Kidney epithelial cell (primary cell): ENCODE measurements at places on chromosomes 7 and 10.

DNA sequence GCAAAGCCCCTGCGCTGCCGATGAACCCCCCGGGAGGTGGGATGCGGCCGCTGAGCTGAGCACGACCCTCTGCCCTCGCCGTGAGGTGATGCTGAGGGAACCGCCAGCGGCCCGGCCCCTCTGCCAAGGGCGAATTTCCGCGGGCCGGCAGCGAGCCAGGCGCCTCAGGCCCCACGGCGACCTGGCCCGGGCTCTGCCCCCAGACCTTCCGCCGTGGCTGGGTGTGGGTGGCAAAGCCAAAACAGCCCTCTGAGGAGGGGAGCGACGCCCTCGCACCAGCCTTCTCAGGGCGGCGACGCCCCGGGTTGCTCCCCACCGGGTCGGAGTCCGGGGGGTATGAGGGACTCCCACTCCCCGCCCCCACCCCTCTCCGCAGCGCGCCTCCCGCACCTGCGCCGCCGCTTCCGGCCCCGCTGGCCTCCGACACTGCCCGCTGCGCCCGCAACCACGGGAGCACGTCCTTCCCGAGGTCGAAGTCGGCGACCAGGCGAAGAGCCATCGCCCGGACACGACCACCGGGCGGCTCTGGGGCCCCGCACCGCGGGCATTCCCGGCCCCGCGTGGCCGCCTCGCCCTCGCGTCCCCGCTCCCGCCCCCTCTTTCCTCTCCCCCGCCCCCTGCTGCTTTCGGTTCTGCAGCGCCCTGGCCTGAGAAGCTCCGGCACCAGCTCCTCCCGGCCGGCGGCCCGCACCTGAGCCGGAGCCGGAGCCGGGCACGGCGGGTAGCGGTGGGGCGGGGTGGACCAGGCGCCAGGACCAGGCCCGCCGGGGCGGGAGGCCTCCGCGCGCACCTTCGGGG, at the start of gene GSAP:
Gene GSAP, minus strand, starts transcription at position 527 of the 798 bp plus-strand sequence. Its CDS starts 28 bp downstream, at position 499.
- DNase-seq, result no peak

- DNase-seq, result no peak
These were observed 168.5 kb downstream of the LCOR start for GRCh38 chr10:97000487-97001182.

DNA sequence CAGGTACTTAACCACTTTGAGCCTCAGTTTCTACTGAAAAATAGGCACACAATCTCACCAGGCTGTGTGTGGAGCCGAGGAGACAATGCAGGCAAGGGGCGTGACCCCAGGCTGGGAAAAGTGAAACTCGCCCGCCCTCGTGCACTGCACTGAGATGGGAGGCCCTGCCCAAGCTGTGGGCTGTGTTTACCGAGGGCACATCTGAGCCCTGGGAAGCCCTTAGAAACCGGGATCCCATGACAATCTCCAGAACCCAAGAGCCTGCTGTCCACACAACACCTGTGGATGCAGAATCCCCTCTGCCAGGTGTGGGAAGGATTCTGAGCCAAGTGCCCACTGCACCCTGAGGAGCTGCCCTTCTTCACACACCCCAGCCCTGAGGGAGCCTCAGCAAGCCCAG, 198.3 kb downstream of the GRID1 start:
- no peak for DNase-seq

- no peak for DNase-seq
These were observed 154.4 kb downstream of the VTI1A start for GRCh38 chr10:112601214-112602090.
